ENCODE measurements at places on chromosomes 16 and 17. TPM values are rescaled to one million over a fixed set of nuclear protein-coding genes. Genes with fewer than 3 reads are reported as not detected.
A peak's percentile ranks its signal among the peaks of the same experiment; 100 is the strongest.

DNA sequence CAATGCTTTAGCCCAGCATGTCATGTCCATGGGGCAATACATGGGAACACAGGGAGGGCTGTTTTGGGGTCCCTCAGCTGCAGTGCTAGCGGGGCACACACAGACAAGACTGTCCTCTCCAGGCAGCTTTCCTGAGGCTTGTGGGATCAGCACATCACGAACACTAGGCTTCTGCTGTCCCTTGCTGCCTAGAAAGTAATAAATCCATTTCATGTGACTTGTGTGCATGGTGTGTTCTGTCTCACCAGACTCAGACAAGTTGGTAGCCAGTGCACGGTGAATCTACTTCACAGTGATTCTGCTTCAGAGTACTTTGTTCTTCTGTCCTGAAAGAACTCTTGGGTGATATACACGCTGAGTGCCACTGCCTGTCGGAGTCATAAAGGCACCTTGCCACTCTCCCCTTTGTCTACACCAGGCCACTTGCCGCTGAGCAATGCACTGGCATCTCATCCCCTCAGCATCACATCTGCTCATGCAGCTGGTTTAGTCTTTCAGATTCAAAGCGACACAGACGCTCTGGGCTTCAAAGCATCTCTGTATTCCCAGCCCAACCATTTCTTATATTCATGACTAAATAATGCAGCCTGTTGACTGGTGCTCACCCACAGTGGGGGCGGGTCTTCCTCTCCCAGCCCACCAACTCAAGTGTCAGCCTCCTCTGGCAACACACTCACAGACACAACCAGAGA lies 95.2 kb upstream of the COX10 start:
- peak; percentile 16 for DNase-seq

GRCh38 chr17:5861246-5861645 lies 208.9 kb upstream of the WSCD1 start:
- DNase-seq: no peak

DNA sequence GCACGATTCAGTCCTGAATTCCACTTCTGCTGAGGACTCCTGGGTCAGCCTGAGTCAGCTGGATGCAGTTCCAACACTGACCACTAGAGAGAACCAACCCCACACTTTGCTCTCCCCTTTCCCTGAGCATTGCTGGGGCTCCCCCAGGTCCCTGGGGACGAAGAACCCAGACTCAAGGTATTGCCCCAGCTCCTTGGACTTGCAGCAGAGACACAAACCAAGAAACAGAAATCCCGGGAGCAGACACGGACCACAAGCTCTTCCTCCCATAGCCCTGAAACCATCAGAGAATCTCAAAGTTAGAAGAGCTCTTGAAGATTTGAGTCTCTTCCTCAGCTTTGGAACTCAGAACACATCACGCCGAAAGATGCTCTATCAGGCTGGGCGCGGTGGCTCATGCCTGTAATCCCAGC lies 678 bp upstream of the GH1 start:
- DNase-seq: peak; percentile 10

DNA sequence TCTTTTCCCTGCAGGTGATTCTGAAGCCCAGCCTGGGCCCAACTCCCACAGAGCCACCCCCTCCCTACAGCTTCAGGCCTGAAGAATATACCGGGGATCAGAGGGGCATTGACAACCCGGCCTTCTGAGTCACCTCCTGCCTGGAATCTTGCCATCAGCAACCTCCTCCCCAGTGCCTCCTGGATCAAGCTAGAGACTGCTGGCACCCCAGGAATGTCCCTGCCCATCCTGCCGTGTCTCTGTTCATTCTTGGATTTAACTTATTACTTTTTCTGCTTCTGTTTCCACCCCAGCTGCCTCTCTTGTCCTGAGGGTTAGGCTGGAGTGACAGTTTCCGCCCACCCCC lies 4.9 kb downstream of the TMEM92 start:
- DNase-seq: no peak

GRCh38 chr17:79997011-79997660 lies 38.5 kb downstream of the TBC1D16 start:
- no peak for DNase-seq

DNA sequence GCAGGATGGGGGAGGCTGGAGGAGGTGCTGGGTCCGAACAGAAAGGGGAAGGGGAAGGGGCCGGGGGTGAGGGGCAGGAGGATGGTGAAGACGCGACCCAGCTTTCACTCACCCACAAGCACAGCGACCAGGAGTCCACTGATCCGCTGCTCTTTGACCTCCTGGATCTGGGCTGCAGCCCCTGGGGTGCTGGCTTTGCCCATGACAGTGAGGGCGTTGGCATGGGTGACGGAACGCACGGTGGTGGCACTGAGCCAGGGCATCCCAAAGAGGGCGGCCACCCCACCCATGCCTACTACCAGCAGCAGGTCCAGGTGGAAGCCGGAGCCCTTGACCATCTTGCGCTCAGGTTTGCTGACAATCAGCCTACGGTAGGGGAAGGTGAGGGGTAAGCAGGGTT lies 14.9 kb downstream of the SLC4A1 start:
- no peak for DNase-seq

- DNase-seq: no peak
Measured at GRCh38 chr17:60354223-60354622, 37.7 kb downstream of the USP32 start.

GRCh38 chr17:71349908-71350600 lies 770.8 kb upstream of the SOX9 start:
- no peak for DNase-seq

- DNase-seq: no peak
Measured at GRCh38 chr16:17241264-17241835, 229.4 kb downstream of the XYLT1 start.

- peak; percentile 73 for DNase-seq
Measured at GRCh38 chr17:64240741-64241347, 22.2 kb downstream of the TEX2 start.

GRCh38 chr16:58510776-58511628 lies 4.3 kb upstream of the SETD6 start:
- DNase-seq: no peak

DNA sequence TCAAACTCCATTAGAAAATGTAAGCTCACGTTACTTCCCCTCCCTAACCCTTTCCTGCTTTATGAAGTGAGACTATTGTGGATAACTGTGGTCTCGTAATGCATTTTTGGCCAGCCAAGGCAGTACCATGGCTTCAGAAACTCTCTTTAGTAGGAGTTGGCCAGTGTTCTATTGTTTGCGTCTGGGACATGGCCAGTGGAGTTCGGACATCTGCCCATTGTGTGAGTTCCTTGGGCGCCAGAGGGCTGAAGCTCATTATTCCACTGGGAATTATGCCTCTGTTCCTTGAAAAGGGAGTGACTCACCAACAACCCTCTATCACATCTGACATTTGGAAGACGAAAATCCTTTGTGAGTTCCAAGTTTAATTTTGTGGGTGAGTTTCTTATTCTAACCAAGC lies 319.5 kb upstream of the SOX9 start:
- DNase-seq: no peak

DNA sequence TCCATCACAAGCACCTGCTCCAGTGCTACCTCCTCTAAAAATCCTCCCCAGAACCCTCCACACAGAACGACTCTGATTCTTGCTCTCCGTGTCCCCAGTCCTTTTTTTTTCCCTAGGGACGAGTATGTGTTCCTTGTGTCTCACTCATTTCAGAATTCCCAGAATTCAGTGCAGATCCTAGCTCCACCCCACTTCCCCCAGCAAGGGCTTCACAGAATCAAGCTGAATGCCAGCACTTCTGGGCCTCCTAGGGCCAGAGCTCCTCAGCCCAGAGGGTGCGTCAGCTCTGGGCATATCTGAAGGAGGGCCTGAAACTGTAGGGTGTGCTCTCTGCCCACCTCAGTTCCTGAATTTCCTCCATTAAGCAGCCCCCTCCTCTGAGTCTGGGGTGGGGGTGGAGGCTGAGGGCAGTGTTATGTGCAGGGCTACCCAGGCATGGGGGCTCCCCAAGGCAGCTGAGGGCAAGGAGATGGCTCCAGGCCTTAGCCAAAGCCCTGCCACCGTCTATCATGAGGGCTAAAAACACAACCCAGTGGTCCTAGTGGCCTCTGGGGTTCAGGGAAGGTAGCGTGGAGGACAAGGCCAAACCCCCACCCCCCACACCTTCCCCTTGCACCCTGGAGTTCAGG lies 6.5 kb downstream of the UNC119 start:
- DNase-seq: no peak

GRCh38 chr17:6240001-6240400 lies 169.8 kb downstream of the WSCD1 start:
- DNase-seq: no peak

DNA sequence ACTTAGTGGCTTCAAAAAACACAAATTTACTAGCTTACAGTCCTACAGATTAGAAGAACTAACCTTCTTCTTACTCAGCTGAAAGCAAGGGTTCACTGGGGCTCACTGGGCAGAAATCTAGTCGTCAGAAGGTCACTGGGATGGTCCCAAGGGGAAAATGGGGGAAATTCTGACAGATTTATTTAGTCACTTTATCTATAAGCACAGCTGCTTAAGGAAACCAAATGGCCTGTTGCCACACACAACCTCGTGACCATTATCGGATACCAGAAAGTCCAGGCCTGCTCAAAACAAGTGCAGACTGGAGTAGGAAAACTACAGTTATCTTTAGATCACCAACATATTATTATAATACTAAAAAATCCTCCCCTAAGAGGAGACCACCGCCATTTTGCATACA lies 374.6 kb upstream of the ASIC2 start:
- DNase-seq: no peak

DNA sequence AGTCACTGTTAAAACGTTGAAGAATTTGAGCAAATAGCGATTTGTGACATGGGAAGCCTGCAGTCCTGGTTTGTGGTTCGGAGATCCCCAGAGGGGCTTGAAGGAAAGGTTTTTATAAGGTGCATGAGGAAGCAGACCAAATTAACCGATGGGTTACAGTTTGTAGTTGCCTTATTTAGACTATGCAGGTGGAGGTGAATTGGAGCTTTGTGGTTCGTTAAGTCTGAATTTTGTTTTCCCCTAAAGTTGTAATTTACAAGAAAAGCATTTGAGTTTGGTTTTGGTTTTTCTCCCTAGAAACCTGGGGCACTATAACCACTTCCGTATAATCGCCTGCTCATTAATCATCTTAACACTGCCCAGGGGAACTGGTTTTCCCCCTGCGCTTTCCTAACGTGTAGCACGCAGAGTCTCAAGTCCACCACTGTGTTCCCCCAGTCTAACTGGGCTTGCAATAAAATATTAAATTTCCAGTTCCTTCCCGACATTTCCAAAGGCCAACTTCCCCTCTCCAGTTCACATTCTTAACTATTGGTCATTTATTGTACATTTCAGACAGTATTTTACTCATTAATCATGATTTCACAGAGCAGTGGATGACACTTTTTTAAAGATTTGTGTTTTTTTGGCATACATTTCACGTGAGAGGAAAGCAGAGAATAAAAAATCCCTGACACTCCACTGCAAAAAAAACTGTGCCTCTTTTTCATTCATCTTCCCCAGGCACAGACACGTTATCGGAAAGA lies 932 bp downstream of the ZNF267 start:
- no peak for DNase-seq

GRCh38 chr17:78724544-78724943 lies 57.5 kb downstream of the CYTH1 start:
- no peak for DNase-seq

DNA sequence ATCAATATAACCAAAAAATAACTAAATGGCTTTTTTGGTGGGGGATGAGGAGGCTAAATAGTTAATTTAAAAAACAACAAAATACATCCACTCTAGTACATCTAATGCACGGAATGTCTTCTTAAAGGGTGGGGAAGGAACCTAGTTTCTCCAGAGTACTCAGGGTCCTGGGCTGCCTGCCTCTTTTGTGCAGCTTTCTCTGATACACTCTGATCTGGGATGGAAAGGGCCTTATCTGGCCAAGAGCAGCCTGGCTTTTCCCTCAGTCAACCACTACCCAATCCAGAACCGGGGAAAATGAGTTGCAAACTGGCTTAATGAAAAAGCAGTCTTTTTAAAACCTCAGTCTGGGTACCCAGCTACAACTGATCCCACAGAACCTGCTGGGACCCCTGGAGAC lies 42.9 kb downstream of the DCUN1D3 start:
- DNase-seq: no peak

GRCh38 chr16:55899857-55900256 lies 24.7 kb upstream of the CES5A start:
- DNase-seq: no peak

DNA sequence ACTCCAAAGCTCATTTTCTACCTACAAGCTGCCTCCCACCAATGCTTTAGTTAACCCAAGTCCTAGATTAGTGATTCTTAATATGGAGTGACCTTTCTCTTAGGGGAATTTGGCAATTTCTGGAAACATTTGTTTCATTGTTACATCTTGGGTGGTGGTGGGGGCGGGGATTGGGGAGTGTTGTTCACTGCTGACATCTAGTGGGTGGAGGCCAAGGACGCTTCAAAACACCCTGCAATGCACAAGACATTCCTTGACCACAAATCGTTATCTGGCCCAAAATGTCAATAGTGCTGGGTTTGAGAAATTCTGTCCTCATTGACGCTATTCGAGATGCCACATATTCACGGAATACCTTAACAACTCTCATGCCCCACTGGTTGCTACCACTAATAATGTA lies 282.9 kb downstream of the RBFOX1 start:
- DNase-seq: no peak

GRCh38 chr17:61468263-61468907 lies 16.2 kb downstream of the TBX4 start:
- DNase-seq: no peak

- no peak for DNase-seq
Measured at GRCh38 chr17:79760197-79760906, 17.6 kb upstream of the CBX2 start.

DNA sequence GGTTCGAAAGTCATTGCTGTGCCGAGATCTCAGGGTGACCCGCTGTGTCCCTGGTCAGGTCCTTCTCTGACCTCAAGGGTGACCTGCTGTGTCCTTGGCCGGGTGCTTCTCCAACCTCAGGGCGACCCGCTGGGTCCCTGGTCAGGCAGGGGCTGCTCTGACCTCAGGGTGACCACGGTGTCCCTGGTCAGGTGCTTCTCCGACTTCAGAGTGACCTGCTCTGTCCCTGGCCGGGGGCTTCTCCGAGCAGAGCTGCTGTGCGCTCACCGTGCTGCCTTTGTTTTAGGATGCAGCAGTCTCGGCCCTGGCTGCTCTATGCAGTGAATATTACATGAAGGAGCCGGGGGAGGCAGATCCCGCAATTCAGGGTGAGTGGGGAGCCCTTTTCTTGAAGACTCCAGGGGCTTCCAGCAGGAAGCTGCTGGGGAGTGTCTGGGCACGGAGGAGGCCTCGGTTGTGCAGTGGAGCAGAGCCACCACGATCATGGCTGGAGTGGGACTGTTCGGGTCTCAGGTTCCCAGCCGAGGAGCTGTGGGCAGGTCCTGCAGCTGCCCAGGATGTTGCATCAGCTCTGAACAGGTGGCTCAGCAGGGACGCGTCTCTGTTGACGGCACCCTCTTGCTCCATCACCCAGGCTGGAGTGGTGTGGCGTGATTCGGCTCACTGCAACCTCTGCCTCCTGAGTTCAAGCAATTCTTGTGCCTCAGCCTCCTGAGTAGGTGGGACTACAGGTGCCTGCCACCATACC lies 83.7 kb upstream of the ZNF750 start:
- no peak for DNase-seq

Gene ABI3
- total RNA-seq: 1.5 TPM

Gene PIPOX
- total RNA-seq: 0.20 TPM

Gene LITAFD
- total RNA-seq: not detected

Gene CACNG5
- total RNA-seq: not detected

Gene C16orf74
- 5.2 TPM for total RNA-seq

Gene MRPS23
- total RNA-seq: 10.4 TPM

Data from skin of body (tissue), 3 donors.